Pancreas (tissue), 10 donors: ENCODE measurements at places on chromosomes 1 and 21. TPM values are rescaled to one million over a fixed set of nuclear protein-coding genes. Genes with fewer than 3 reads are reported as not detected.

DNA sequence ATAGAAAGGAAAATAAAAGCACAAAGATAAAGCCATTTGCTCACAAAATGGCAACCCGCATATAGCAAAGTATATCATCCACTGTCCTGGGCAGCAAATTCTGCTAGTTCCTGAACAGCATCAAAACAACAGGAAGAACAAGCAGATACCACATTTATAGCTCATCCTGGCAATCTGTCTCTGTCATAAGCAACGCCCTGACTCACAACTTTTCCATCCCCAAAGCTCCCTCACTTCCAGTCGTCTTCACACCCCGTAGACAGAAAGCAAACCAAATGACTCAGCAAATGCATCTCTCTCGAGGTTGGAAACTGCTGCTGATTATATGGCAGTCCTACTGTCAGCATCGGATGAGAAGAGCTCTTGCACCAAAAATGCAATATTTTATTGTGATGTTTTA, 65.8 kb downstream of the AK5 start:
- H3K27ac ChIP-seq: no peak overlapping the region
- no peak for DNase-seq
- H3K4me3 ChIP-seq: no peak overlapping the region
- H3K4me1 ChIP-seq: no peaks in the 10 kb centered on the region
- H3K36me3 ChIP-seq: no peaks in the 10 kb centered on the region
- H3K27me3 ChIP-seq: no peaks in the 10 kb centered on the region

- H3K4me1 ChIP-seq: no peaks in the 10 kb centered on the region
- H3K27ac ChIP-seq: no peak overlapping the region
- no peak overlapping the region for H3K4me3 ChIP-seq
- no peaks in the 10 kb centered on the region for H3K36me3 ChIP-seq
These were observed 154.1 kb downstream of the HIVEP3 start for GRCh38 chr1:41764656-41765055.

Gene FAM110D
- 2.6 TPM for polyA plus RNA-seq

- no peaks in the 10 kb centered on the region for H3K27me3 ChIP-seq
- no peak overlapping the region for H3K4me3 ChIP-seq
- no peak overlapping the region for H3K27ac ChIP-seq
- H3K4me1 ChIP-seq: no peaks in the 10 kb centered on the region
These were observed 137.3 kb upstream of the GJB5 start for GRCh38 chr1:34617321-34618118.

Gene CYP4A22
- 0.11 TPM for polyA plus RNA-seq

- H3K36me3 ChIP-seq: no peaks in the 10 kb centered on the region
- H3K4me3 ChIP-seq: no peak overlapping the region
- no peak overlapping the region for H3K27ac ChIP-seq
These were observed 23.6 kb downstream of the RUNX1 start for GRCh38 chr21:35025206-35026152.

Gene CD1E
- polyA plus RNA-seq: not detected

Gene SPATA17
- polyA plus RNA-seq: 0.85 TPM

DNA sequence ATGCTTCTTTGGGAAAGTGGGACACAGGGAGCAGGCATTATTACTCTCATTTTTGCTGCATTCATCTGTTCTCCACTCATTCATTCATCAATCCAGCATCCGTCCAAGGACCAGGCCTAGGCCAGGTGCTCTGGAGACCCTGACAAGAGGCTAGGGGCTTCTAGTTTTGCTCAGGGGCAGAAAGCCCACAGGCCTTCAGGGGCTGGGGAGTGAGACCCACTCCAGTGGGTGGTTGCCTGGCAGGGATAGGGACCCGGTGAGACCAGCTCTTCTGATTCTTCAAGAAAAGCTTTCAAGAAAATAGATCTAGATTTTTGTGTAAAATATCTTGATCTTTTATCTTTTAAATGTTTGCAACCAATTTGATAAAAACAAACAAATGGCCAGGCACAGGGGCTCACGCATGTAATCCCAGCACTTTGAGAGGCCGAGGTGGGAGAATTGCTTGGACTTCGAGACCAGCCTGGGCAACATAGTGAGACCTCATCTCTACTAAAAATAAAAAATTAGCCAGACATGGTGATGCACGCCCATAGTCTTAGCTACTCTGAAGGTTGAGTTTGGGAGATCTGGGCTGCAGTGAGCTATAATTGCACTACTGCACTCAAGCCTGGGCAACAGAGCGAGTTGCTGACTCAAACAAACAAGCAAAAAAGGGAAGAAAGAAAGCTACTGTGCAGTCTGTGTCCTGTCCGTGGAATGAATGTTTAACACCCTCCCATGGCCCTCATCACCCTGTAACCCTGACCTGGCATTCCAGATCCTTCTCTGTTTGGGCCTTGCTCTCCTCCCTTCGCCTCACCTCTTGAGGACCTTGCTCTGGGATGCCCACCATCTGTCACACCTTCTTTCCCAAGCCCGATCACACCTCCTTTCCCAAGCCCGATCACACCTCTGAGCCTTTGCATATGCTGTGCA, 17.3 kb upstream of the LRP8 start:
- no peaks in the 10 kb centered on the region for H3K27me3 ChIP-seq
- H3K4me1 ChIP-seq: no peaks in the 10 kb centered on the region
- no peak for DNase-seq
- H3K4me3 ChIP-seq: no peak overlapping the region

DNA sequence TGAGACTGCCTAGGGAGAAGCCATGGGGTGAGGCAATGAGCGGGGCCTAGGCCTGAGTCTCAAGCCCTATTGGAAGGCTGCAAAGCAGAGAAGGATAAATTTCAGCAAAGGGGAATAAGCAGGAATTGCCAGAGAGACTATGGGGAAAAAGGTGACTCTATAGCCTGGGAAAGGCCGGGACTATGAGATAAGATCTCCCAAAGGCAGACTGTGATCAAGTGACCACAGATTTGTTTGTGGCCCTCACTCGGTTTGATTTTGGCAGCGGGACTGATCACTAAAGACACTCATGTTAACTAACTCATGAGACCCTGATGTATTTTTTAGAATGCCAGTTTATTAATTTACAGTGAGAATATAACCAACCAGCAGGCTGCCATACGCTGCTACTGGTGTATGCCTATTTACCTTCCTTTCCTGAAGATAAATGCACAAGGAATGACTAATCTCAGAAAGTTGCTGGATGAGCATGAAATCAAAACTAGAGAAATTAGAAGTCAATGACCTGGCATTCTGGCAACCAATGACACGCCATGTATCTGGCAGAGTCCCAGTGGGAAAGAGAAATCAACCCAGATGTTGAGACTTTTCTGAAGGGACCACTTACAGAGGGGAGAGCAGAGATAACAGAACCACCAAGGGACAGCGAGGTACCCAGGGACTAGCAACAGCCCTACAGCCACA, 4.3 kb downstream of the HSF2BP start:
- H3K4me1 ChIP-seq: no peaks in the 10 kb centered on the region
- H3K4me3 ChIP-seq: no peak overlapping the region
- no peaks in the 10 kb centered on the region for H3K36me3 ChIP-seq
- H3K27me3 ChIP-seq: no peaks in the 10 kb centered on the region

Gene SSX2IP
- 10.2 TPM for polyA plus RNA-seq

- no peaks in the 10 kb centered on the region for H3K36me3 ChIP-seq
- no peaks in the 10 kb centered on the region for H3K4me1 ChIP-seq
- H3K27me3 ChIP-seq: no peaks in the 10 kb centered on the region
These were observed 56.2 kb downstream of the COL24A1 start for GRCh38 chr1:86100401-86100800.

Gene MYCL
- 3.0 TPM for polyA plus RNA-seq

DNA sequence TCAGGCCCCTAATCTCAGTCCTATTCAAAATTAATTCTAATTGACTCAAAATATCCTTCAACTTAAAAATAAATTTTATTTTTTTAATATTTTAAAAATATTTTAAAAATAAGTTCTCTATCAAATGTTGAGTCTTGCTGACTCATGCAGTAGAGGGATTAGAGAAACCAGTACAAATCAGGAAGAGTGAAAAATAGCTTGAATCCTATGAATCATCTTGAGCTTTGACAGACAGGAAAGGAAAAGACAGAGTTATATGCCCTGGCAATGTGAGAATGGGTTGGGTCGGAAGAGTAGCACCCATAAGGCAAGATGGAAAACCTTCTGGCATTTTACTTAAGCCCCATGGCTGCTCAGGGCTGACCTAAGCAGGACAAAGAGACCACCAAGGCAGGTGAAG, 346.6 kb upstream of the RUNX1 start:
- H3K4me1 ChIP-seq: no peaks in the 10 kb centered on the region
- DNase-seq: no peak
- H3K36me3 ChIP-seq: no peaks in the 10 kb centered on the region

DNA sequence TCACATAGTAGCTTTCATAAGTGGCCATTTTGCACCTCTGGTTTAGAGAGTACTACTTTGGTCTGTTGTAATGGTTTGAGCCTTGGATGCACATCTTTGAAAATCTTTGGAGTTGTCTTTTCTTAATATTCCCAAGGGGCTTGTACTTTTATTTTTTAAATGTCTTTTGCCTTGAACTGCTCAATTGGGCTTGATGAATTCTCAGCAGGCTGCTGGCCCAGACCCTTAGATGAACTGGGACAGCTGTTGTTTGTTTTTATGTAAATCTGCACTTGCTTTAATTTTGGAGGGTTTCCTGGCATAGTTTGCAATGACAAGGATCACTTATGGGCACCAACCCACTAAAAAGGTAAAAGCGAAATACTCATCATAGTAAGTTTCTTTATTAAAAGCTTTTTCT, 24.9 kb downstream of the NGF start:
- H3K36me3 ChIP-seq: no peaks in the 10 kb centered on the region
- no peaks in the 10 kb centered on the region for H3K27me3 ChIP-seq
- no peak overlapping the region for H3K4me3 ChIP-seq
- H3K4me1 ChIP-seq: no peaks in the 10 kb centered on the region

DNA sequence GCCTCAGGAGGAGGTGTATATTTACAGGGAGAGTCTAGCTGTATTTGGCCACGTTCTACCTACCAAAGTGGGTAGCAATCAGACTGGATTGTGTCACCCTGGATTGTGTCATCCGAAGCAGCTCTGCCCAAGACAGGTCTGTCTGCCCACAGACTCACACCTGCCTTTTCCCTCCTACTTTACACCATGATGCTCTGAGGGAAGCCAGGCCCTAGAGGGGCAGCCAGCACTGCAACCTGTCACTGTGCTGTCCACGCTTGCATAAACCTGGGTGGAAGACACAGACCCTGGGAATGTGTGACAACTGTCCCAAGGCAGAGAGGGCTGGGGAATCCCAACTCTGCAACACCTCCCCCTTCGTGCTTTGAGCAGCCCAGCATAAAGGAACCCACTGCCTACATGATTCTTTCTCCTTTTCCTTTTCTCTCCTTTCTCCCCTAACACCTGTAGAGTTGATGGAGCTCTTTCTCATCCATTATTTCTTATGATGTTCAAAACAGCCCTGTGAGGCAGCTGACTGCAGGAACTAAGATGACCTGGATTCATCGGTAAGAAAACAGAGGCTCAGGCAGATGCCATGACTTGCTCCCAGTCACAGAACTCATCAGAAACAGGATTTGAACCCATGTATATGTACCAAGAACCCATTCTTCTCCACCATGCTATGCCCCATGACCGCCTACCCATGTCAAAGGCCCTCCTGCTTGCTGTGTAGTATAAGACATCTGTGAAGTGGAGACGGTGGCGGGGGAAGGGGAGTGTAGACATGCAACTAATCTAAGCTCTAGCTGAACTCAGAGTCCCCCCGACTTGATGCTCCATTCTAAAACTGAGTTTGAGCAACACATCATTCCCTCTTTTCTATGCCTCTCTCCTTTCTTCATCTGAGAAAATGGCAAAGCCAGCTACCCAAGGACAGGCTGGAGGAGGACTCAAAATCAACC, 55.9 kb downstream of the ITPKB start:
- DNase-seq: no peak
- H3K27me3 ChIP-seq: no peaks in the 10 kb centered on the region
- no peak overlapping the region for H3K27ac ChIP-seq
- no peak overlapping the region for H3K4me3 ChIP-seq
- H3K4me1 ChIP-seq: no peaks in the 10 kb centered on the region
